Left hindlimb (tissue), 1 donor: ENCODE measurements at places on chromosomes 16 and 17.

DNA sequence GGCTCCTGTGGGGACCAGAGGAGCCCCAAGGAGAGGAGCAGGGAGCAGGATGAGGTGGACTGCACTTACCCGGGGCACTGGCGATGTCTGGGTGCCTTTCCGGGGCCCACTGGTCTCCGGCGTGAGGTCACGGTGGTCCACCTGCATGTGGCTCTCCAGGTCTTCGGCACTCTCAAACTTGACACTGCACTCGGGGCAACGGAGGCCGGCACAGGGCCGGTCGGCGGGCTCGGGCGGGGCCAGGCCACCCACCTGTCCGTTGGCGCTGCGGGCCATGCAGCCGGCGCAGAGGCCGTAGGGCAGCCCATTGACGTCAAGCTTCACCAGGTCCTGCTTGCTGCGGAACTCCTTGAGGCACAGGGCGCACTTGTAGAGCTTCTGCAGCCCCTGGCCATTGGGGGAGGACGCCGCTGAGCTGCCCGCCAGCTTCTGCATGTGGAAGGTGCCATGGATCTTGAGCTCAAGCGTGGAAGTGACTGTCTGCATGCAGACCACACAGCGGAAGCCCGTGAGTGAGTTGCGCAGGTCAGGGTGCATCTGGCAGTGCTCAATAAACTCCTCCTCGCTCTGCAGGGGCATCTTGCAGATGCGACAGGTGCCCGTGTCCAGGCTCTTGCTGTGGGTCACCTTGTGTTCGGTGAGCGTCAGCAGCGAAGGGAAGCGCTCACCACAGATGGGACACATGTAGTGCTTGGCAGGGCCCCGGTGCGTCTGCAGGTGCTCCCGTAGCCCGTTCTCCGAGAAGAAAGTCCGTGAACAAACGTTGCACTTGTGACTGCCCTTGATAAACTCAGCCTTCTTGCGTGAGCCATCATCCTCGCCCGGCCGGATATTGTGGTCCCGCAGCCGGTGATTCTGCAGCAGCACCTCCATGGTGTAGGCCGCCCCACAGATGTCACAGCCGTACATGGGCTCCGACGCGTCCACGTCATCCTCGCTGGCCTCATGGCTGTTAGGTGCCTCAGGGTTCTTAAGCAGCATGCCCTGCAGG lies 220.0 kb downstream of the ZNF423 start:
- DNase-seq: no peak

DNA sequence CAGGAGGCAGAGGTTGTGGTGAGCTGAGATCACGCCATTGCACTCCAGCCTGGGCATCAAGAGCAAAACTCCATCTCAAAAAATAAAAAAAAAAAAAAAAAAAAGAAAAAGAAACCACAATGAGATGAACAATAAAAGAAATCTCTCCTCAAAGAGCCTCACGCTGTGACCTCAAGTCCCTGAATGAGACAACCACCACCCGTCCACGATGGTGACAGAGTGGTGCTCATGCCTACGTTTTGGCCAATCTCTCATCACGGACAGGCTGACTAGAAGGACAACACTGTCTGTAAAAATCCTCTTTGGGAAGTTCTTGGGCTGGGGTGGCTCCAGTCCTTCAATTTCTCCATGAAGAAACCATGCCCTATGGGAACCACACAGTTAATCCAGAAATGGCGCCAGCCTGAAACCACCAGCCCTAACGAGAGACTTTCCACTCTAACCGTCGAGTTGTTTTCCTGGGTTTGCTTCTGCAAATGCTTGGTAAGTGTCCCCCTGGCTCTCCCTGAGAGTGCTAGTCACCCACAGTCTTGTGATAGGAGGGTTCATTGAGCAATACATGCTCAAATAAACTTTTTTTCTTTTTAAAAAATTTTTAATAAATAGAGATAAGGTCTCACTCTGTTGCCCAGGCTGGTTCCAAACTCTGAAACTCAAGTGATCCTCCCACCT lies 15.0 kb upstream of the PRSS27 start:
- no peak for DNase-seq

- no peak for DNase-seq
These were observed 75.7 kb upstream of the BRD7 start for GRCh38 chr16:50444526-50444925.

DNA sequence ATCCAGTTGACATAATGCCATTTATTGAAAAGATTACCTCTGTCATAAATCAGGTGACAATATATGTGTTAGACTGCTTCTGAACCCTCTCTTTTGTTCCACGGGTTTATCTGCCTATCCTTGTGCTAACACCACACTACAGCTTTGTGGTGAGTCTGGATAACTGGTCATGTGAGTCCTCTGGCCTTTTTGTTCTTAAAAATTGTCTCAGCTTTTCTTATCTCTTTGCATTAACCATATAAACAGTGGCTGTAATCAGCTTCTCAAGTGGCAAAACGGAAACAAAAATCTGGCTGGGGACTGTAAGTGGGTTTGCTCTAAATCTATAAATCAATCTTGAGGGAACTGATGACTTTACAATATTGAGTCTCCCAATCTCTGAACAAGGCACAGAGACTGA lies 44.6 kb downstream of the STX8 start:
- no peak for DNase-seq

- DNase-seq: no peak
These were observed 27.3 kb downstream of the IGF2BP1 start for GRCh38 chr17:49024523-49024922.

GRCh38 chr16:5058476-5058875 lies 7.3 kb downstream of the C16orf89 start:
- peak; percentile 26 for DNase-seq

DNA sequence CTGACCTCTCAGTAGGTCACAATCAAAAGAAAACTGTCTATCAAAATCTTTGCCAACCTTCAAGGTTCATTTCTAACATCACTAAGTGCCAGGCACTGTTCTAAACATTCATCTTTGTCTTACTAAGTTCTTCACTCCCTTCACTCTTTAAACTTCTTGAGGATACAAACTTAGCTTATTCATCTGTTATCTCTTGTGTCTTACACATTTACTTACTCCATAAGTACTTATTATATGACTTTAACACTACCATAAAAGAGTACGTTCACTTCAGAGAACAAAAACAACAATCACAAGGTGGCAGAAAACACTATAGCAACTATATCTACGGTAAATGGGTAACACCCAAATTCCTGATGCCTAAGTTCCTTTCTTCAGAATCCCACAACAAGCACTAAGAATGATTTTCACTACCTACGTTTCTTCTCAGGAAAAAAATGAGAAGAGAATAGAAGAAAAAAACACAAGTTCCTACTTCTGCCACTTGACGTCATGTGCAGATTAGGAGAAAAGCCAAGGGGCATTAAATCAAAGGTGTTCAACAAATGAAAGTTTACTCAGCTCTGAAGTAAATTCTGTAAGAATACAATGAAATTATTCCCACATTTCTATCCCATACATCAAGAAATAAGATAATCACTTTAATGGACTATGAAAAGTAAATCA lies 29.2 kb downstream of the KANSL1 start:
- DNase-seq: no peak

DNA sequence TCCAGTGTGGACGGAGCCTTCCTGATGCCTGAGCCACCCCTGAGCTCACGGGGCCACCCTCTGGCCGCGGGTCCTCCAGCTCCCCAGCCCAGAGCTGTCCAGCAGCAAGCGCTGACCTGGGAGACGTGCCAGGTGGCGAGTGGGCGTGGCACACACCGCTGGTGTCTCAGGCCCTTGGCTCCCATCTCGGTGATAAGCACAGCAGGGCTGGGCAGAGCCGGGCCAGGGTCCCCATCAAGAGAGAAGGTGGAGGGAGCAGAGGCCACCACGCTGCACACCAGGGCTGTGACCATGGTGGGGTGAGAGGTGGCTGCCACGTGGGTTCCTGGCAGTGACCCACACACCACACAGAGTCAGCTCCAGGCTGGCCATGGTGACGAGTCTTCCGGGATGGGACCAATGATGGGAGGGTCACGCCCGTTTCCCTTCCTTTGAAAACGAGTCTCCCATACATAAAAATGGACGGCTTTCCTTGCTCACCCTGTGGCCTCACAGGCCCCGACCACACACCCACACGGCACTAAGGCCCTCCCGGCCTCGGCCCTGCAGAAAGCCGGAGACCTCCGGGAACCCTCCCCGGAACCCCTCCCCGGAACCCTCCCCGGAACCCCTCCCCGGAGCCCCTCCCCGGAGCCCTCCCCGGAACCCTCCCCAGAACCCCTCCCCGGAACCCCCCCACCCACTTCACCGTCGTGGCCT lies 16.8 kb downstream of the UTS2R start:
- DNase-seq: no peak

DNA sequence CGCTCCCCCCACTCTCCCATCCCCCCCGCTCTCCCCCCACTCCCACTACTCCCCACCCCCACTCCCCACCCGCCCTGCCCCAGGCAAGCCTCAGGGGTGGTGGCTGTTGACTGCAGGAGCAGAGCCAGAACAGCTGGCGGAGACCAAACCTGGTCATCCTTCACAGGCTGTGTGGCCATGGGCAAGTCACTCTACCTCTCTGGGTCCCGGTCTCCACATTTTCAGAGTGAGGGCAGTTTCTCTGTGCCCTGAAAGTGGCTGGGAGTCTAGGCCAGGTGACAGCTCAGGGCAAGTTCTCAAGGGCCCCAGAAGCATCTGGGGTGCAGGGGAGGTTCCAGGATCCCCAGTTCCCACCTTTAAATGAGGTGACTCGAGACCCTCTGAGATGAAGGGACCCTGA lies 15.1 kb upstream of the BAHCC1 start:
- peak; percentile 10 for DNase-seq

DNA sequence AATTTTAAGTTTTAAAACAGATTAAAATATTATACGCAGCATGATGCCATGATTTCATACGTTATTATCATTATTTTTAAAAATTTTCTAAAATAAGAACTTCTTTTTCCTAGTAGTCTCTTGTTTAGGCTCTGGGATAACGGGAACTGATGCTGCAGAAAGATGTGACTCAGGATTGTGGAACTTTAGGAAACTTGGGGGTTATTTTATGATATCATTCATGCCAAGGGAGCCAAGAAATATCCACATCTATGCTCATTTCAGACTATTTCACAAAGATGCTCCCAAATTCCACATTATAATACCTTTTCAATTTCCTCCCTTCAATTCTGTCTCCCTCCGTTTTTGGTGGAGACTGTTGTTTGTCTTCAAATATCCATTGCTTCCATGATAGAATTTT lies 236.4 kb downstream of the HS3ST3A1 start:
- DNase-seq: no peak

DNA sequence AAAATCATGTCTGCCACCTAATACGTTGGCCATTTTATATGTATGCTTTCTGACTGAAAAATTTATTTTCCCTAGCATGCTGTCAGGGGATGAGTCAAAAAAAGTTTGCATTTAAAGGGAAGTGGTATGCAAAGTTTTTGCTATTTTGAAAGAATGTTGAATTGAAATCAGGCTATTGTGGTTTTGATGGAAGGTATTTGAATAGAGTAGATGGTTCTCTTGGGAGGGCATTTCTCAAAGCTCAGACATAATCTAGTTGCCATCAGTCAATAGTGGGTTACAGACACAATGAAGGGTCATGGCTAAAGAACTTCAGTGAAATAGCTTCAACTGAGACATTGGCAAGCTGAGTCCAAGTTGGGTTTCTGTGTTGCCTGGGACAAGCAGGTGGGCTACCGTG lies 102.4 kb downstream of the MAP2K6 start:
- DNase-seq: no peak

- DNase-seq: no peak
These were observed 52.5 kb downstream of the SMG6 start for GRCh38 chr17:2251098-2251497.

DNA sequence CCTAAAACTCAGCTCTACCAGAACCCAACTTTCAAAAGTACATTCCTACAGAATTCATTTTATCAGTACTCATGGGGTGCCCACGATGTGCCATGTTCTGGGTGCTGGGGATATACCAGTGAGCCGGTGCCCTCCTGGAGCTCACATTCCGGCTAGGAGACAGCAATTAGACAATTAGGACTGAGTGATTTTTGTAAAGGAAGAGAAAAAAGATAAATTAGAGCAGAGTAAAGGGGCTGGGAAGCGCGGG lies 449 bp upstream of the MRPL58 start:
- DNase-seq: no peak

DNA sequence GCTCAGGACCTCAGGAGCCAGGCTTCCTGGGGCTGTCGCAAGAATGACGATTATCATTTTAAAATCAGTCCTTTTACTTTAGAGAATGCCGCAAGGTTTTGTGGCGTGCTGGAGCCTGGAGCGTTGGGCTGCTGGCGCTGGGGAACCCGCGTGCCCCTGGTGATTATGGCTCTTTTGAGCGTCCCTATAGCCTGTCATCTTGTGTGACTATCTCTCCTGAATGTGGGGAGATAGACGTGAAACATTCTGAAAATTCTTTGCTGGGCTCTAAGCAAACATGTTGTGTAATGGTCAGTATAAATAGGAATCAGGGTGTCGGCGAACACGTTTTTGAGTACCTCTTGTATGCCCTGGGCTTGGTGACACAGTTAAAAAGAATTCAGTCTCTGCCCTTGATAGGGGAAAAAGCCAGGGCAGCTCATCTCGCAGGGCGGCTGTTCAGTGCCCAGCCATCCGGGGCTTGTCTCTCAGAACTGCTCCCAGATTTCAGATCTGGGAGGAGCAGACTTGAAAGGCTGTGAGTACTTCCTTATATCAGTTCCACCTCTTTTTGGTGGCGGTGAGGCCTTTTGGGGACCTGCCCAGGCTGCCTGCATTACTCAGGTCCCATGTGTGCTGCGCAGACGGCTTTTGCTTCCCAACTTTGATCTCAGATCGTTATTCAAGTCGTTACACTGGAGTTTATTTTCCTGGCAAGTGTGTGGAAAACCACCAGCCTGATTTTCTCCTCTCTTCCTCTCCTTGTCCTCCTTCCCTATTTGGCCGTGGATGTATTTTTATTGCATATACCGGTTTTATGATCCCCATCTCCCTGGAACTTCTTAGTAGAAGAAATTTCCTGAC lies 973 bp downstream of the SLC7A6 start:
- DNase-seq: no peak

DNA sequence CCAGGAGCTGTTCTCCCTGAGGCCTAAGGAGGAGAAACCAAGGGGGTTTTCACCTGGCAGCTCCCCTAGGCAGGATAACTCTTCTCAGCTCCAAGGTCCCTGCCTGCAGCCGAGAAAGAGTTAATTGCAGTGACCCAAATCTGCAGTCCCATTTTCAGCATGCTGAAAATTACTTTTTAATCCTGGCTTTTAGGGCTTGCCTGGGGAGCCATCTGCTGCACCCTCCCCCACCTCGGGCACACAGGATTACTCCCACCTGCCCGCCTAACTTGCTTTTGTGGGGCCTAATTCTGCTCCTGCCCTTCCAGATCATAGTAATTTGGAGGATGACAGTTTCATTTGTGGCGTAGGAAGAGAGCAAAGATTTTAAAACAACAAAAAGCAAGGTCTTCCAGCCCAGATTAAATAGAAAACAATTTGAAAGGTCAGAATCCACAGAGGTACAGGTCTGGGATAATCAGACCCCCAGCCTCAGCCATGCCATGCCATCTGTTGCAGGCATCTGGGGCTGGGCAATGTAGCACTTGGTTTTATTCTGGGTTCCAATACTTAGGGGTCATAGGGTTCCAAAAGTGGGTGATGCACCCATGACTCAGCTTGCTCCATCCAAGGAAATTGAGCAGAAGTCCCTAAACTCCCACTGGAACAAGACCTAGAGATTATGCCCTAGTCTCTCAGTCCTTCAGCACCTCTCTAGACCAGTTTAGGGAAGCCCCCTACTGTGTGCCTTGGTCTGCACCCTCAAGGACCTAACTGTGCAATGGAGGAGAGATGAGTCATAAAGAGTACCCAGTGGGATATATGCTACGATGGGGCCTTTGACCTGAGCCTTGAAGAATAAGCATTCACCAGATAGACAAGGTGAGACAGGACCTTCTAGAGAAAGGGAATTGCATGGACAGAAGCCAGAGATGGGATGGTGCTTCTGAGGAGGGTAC lies 64.5 kb upstream of the NLK start:
- DNase-seq: no peak

GRCh38 chr16:67451704-67452435 lies 20.9 kb downstream of the HSD11B2 start:
- peak; percentile 45 for DNase-seq
